ENCODE measurements at places on chromosomes 7 and 10.
A peak's percentile ranks its signal among the peaks of the same experiment; 100 is the strongest.

DNA sequence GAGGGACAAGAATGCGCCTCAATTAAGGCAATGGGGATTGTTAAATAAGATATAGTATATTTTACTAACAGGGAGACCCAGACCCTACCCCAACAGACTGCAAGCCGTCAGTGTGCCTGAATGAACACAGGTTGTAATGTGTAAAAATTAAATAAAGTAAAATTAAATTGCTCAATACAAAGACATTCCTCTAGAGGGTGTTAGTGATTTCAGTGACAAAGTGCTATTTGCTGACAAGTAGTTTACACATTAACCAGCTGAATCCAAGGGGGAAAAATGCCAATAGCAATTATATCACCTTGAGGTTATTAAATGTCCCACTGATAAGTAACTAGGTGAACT lies 110.5 kb downstream of the EBF3 start:
- DNase-seq: no peak
- no peaks in the 10 kb centered on the region for H3K4me1 ChIP-seq
- peaks cover 1% of the 10 kb centered on the region for H3K27me3 ChIP-seq
- no peak overlapping the region for H3K4me3 ChIP-seq
- H3K36me3 ChIP-seq: no peaks in the 10 kb centered on the region

- H3K27ac ChIP-seq: peak overlapping the region; percentile 98
- H3K4me3 ChIP-seq: peak overlapping the region; percentile 95
- H3K36me3 ChIP-seq: peaks cover 2% of the 10 kb centered on the region
- H3K27me3 ChIP-seq: no peaks in the 10 kb centered on the region
- DNase-seq: no peak
These were observed 631 bp upstream of the PRKRIP1 start for GRCh38 chr7:102395592-102395872.

- H3K27ac ChIP-seq: no peak overlapping the region
- no peak overlapping the region for H3K4me3 ChIP-seq
- no peaks in the 10 kb centered on the region for H3K36me3 ChIP-seq
- H3K4me1 ChIP-seq: peaks cover 4% of the 10 kb centered on the region
- peaks cover 95% of the 10 kb centered on the region for H3K27me3 ChIP-seq
These were observed 31.1 kb downstream of the KAZALD1 start for GRCh38 chr10:101092881-101093354.

DNA sequence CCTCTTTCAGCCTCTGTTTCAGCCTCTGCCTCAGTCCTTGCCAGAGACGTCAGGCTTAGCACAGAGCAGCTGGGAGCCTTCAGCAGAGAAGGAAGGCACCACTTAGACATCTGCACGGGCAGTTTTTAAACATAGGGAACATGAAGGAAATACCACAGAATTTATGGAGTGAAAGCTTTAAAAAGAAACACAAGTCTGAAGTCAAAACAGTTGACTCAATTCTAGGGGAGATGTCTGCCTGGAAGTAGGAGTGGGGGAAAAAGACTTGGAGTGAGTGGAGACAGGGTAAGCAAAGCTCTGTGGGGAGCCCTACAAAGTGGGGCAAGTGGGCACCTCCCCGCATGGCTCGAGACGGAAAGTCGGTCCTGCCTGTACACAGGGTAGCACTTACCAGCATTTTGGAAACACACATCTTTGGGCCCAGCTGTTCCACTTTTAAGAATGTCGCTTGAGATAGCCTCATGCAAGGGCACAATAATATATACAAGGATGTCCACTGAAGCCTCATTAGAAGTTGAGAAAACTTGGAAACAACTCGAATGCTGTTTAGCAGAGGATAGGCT lies 5.0 kb upstream of the TBXAS1 start:
- DNase-seq: no peak
- H3K4me3 ChIP-seq: no peak overlapping the region
- no peak overlapping the region for H3K27ac ChIP-seq

- peaks cover 44% of the 10 kb centered on the region for H3K36me3 ChIP-seq
- H3K4me3 ChIP-seq: peak overlapping the region; percentile 64
- H3K4me1 ChIP-seq: peaks cover 55% of the 10 kb centered on the region
- H3K27ac ChIP-seq: peak overlapping the region; percentile 81
These were observed 53.3 kb downstream of the DNAJB6 start for GRCh38 chr7:157389951-157390730.

- H3K4me1 ChIP-seq: no peaks in the 10 kb centered on the region
- H3K36me3 ChIP-seq: no peaks in the 10 kb centered on the region
- H3K27ac ChIP-seq: no peak overlapping the region
- DNase-seq: no peak
- H3K4me3 ChIP-seq: no peak overlapping the region
These were observed 499.3 kb downstream of the INHBA start for GRCh38 chr7:41203542-41203941.

GRCh38 chr10:83373671-83374070 lies 765.6 kb upstream of the GHITM start:
- H3K27me3 ChIP-seq: no peaks in the 10 kb centered on the region
- H3K27ac ChIP-seq: no peak overlapping the region
- DNase-seq: no peak

DNA sequence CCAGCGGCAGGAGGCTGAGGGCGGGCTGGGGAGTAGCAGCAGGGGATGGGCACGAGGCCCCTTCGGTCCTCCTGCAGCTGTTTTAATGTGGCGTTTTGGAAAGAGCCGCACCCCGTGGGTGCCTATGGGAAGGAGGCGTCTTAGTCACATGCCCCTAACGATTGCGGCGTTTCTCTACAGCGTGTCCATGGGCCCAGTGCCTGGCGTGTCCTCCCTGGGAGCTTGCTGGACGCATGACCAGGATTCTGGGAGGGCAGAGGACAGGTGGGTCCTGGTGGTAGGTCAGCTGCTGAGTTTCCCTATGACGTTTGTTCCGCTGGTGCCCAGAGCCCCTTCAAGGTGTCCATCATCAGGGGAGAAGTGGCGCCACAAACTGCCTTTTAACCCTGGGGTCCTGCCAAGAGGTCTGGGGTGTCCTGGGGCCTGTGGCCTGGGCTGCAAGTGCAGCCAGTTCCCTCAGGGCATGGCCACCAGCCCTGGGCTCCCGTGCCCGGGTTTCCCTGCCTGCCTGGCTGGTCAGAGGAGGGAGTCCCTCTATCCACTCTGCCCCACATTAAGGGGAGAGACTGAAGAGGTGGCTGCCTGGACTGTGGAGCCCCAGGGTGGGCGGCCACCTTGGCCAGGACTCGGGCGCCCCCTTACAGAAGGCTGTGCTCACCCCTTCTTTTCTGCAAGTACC lies 48.7 kb downstream of the PWWP2B start:
- DNase-seq: no peak
- H3K27me3 ChIP-seq: no peaks in the 10 kb centered on the region
- no peaks in the 10 kb centered on the region for H3K36me3 ChIP-seq
- peak overlapping the region; percentile 77 for H3K4me3 ChIP-seq
- peak overlapping the region; percentile 98 for H3K27ac ChIP-seq

DNA sequence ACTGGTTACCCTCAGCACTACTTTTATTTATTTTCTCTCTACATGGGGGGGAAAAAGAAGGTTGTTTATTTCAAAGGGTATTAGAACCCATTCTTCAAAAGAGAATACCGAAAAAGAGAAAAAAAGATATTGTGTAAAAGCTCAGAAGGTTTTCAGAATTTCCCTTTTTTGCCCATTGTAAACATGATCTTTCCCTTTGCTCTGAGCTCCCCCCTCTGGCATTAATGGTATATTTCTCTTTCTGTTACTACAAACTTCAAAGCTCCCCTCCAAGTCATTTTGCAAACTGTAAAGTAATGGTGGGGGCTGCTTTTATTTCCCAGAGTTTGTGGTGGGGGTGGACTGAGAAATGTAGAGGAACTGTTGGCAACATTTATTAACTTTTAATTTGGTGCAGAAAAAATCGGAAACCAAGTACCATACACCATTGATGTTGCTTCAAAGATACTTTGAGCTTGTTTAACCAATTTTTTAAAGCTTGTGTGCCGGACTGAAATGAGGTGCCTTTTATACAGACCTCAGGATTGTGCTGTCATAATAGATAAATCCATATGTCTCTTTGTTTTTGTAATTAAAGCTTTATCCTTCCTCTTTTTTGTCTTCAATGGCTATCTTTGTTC lies 181.5 kb downstream of the EXOC4 start:
- no peaks in the 10 kb centered on the region for H3K27me3 ChIP-seq
- no peaks in the 10 kb centered on the region for H3K36me3 ChIP-seq
- H3K27ac ChIP-seq: no peak overlapping the region
- H3K4me3 ChIP-seq: no peak overlapping the region
- DNase-seq: no peak
- peaks cover 27% of the 10 kb centered on the region for H3K4me1 ChIP-seq

DNA sequence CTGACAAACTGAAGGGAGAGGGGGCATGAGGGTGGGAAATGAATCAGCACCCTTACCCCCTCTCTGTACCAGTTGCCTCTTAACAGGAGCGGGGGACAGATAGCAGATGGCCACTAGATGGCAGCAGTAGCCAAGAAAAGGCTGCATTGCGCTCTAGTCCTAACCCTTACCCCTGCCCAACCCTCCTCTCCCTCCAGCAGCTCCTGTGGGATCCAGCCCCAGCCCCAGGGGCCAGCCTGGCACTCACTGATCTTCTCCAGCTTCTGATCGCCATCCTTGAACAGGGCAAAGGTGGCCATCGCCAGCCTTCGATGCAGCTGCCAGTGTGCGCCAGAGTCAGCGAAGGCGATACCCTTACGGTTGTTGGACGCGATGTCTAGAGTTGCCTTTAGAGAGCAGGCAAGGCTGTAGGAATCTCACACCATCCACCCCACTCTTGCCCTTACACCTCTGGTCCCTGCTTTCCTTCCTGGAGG lies 2.2 kb downstream of the CYP17A1 start:
- H3K4me3 ChIP-seq: no peak overlapping the region
- H3K27me3 ChIP-seq: peaks cover 6% of the 10 kb centered on the region
- no peaks in the 10 kb centered on the region for H3K36me3 ChIP-seq
- no peaks in the 10 kb centered on the region for H3K4me1 ChIP-seq

- H3K27me3 ChIP-seq: no peaks in the 10 kb centered on the region
- no peak overlapping the region for H3K4me3 ChIP-seq
- H3K36me3 ChIP-seq: no peaks in the 10 kb centered on the region
- H3K27ac ChIP-seq: no peak overlapping the region
- peaks cover 15% of the 10 kb centered on the region for H3K4me1 ChIP-seq
These were observed 284.7 kb downstream of the CAMK1D start for GRCh38 chr10:12633776-12634620.

DNA sequence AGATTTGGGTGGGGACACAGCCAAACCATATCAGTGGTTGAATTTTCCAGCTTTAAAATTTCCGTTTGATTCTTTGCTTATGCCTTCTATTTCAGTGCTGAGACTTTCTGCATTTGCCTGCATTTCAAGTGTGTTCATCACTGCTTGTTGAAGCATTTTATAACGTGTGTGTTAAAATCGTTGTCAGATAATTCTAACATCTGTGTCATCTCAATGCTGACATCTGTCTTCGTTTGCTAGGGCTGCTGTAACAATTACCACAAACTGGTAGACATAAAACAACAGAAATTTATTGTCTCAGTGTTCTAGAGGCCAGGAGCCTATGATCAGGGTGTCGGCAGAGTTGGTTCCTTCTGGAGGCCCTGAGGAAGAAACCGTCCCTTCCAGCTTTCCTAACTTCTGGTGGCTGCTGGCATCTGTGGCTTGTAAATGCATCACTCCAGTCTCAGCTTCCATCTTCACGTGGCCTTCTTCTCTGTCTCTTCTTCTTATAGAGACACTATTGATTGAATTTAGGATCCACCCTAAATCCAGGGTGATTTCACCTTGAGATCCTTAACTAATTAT lies 71.1 kb upstream of the SDK1 start:
- H3K27me3 ChIP-seq: no peaks in the 10 kb centered on the region
- H3K27ac ChIP-seq: no peak overlapping the region
- H3K4me1 ChIP-seq: peaks cover 18% of the 10 kb centered on the region

- H3K27ac ChIP-seq: no peak overlapping the region
- no peaks in the 10 kb centered on the region for H3K27me3 ChIP-seq
- H3K4me3 ChIP-seq: no peak overlapping the region
These were observed 38.4 kb downstream of the EEPD1 start for GRCh38 chr7:36191292-36191920.

DNA sequence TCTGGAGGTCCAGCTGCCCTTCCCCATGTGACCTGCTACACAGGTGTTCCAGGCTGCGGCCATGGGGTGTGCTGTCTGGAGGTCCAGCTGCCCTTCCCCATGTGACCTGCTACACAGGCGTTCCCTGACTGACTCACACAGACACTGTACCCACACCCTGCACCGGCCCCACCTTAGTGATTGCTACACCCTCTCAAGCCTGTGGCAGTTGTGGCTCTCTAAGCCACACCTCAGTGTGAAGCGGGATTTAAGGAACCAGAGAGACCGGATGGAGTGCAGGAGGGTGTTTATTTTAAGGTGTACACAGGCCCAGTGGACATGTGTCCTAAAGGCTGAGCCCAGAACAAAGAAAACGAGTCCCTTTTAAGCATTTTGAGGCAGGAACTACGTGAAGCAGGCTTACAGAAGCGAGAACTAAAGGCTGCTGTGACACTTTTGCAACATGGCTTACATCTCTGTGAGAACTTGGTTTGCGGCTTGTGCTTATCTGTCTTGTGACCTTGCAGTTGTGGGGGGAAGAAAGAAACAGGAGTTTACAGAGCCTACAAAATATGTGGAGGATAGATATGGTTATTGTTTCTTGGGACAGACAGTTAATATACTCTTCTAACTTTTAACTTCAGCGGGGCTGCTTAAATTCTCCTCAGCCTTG lies 326.4 kb downstream of the PAXIP1 start:
- H3K27ac ChIP-seq: no peak overlapping the region
- H3K4me1 ChIP-seq: no peaks in the 10 kb centered on the region

- no peaks in the 10 kb centered on the region for H3K4me1 ChIP-seq
- no peaks in the 10 kb centered on the region for H3K36me3 ChIP-seq
- H3K4me3 ChIP-seq: no peak overlapping the region
- H3K27me3 ChIP-seq: peaks cover 26% of the 10 kb centered on the region
These were observed 155.4 kb downstream of the POU6F2 start for GRCh38 chr7:39133088-39133487.

DNA sequence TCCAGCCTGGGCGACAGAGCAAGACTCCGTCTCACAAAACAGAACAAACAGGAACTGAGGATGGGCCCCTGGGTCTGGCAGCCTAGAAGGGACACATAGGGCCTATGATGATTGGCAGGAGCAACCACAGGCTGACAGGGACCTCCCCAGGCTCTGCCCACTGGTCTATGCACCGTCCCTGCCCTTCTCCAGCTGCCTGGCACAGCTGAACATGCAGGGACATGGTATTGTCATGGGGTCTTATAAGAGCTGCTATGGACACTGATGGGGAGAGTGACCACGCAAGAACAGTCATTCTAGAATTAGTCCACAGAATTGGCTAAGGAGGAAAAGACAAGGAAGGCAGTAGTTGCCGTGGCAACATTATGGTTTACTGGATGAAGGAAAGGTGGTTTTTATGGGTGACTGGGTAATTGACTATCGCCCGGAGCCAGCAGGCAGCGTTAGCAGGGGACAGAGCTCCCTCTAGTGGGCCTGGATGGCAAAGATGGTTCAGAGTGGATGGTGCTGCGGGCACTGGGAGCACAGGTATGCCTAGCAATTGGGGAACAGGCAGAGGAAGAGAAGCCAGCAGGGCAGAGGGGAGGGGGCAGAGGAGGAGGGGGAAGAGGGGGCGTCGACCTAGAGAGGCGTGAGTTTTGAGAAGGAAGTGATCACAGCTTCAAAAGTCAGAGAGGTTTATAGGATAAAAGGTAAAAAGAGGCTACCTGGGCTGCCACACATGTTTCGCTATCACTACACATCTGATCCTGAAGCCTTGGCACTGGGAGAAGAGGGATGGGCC lies 7.8 kb upstream of the TRIM56 start:
- no peak overlapping the region for H3K27ac ChIP-seq
- H3K4me1 ChIP-seq: peaks cover 8% of the 10 kb centered on the region
- H3K4me3 ChIP-seq: no peak overlapping the region
- H3K36me3 ChIP-seq: no peaks in the 10 kb centered on the region
- H3K27me3 ChIP-seq: peaks cover 8% of the 10 kb centered on the region
